ENCODE measurements at places on chromosomes 4 and X. TPM values are rescaled to one million over a fixed set of nuclear protein-coding genes. Genes with fewer than 3 reads are reported as not detected.

Gene TKTL1
- 4.2 TPM for total RNA-seq

Gene RPGR
- 5.3 TPM for total RNA-seq

Gene TBC1D8B
- 0.40 TPM for total RNA-seq

Gene ARHGAP36
- not detected for total RNA-seq

Gene AADAT
- total RNA-seq = not detected

Gene KIF4A
- 41.5 TPM for total RNA-seq

Gene TMEM47
- total RNA-seq = not detected

Gene VSIG1
- 13.4 TPM for total RNA-seq

Gene SRPX
- 0.21 TPM for total RNA-seq

Gene GLOD5
- not detected for total RNA-seq

Gene ADAM29
- total RNA-seq = not detected

Gene PRSS12
- not detected for total RNA-seq

Gene MGAT4D
- not detected for total RNA-seq
